A172 (cell line): ENCODE measurements at places on chromosomes 2 and 18.

GRCh38 chr18:40673150-40673549 is 1281.9 kb upstream of the PIK3C3 start:
- no peak for DNase-seq

- DNase-seq: no peak
These were observed 19.1 kb upstream of the CYTIP start for GRCh38 chr2:157463002-157463401.

DNA sequence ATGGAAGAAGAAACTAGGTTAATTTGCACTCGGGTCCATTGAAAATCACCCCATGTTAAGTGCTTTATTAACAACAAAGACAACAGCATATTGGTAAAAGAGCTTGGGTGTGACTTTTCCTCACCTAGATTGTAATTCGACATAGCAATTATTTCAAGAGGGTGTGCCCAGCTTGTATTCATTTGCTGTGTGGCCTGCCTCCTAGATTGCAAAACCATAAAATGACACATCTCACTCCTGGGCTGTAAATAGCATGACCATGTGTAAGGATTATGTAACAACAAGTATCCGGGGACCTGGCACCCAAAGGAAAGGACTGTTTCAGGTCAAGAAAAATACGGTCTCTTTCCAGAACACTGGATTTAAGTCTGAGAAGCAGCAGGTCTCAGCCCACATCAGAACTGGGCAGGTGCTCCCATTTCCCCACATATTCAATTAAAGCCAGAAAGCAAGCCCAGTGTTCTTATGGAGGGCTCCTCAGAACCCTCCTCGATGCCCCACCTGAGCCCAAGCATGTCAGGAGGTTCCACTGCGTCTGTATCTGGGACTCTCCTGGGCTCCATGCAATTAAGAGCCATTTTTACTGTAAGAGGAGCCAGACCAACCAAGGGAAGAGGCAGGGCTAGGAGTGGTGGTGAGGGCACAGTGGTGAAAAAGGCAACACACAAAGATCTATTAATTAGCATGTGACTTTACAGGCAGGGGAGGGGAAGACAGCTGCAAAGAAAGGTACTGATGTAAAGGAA is 39.2 kb downstream of the MREG start:
- DNase-seq: peak; percentile 27

GRCh38 chr2:10447300-10447894 is 730 bp downstream of the ODC1 start:
- DNase-seq: peak; percentile 40

DNA sequence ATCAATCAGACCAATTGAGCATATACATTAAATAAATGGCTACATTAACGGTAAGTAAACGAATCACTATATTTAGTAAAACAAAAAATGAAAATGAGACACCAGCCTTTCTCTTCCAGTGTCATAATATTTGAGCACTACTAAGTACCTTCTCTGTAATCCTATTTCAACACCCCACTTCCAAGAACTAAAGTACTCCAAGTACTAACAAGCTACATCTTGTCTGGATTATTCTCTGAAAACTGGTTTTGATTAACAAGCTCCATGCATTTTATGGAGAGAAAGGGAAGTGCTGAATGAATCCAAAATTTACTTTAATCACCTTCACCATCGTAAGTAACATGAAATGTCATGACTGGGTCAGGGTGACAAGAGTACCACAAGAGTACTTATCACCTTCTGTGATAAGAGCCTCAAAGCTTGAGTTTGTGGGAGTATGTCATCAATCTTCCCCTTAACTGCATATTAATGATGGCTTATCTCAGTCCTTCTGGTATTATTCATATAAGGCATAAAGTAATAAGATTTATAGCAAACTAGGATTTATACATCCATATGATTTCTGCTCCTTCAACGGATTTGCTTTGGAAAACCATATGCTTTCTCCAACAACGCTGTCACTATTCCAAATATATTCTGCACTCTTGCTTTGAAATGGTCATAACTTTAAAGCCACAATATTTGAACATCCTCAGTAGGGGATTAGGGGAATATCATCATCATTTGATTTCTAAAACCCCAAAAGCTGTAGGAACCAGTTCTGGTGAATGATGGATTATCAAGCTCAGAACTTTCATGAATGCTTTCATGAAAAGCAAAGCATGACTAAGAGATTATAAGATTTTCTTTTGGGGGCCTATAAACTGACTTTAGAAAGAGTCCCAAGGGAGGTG is 127.0 kb downstream of the ANTXR1 start:
- no peak for DNase-seq

- no peak for DNase-seq
These were observed 5.5 kb downstream of the SYT4 start for GRCh38 chr18:43271593-43272432.

DNA sequence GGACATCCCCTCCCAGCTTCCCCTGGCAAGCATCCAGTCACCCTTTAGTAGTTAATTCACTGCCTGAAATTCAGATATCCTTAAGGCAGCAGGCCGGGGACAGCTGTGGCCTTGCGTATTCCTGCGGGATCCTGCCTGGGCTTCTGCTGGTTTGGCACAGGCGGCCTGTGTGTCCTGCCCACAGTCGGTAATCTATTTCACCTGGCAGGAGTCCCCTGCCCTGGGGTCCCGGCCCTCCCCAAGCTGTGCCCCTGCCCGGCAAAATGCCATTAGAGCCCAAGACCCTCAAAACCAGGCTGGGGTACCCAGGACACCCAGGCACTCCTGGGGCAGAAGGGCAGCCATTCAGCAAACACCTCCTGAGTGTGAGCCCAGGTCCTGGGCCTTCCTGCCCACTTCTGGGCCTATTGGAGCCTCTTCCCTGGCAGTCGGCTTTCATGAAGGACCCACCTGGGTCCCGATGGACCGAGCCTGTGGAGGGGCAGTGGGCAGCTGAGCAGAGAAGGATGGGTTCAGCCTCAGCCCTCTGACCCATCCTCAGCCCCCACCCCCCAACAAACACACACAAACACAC is 11.6 kb downstream of the CROCC2 start:
- DNase-seq: no peak

- no peak for DNase-seq
These were observed 225.8 kb downstream of the NAPG start for GRCh38 chr18:10751653-10752052.

DNA sequence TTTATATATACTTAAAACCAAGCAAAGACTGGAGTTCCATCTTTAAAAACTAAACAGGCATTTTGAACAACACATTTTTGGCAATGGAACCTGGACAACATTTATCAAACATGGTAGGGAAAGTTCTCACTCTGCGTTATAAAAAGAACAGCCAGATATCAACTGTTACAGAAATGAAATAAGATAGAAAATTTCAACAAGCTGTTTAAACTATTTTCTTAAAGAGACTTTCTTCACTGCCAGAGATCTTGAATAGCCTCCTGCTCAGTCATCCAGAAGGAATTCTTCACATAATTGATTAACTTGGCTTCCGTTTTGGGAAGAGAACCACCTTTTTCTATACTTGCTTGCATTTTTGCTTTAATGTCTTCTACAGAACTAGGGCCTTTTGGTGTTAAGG is 166.0 kb upstream of the PIK3C3 start:
- no peak for DNase-seq

DNA sequence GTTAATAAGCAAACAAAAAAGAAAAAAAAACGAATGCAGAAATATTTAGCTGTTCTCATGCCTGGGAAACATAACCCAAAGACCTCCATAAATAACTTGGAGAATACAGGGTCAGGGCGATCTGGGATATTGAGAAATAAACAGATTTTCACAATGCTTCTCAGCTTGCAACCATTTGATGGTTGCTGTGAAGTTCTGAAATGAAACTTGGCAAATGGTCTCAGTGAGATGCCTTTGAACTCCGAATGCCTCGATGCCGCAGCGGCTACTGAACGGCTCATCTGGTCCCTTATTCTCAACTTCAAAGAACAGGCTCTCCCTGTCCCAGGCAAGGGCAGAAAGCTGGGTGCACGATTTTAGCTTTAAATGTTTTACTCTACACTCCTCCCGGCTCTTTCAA is 78.1 kb downstream of the ZNF516 start:
- DNase-seq: no peak

DNA sequence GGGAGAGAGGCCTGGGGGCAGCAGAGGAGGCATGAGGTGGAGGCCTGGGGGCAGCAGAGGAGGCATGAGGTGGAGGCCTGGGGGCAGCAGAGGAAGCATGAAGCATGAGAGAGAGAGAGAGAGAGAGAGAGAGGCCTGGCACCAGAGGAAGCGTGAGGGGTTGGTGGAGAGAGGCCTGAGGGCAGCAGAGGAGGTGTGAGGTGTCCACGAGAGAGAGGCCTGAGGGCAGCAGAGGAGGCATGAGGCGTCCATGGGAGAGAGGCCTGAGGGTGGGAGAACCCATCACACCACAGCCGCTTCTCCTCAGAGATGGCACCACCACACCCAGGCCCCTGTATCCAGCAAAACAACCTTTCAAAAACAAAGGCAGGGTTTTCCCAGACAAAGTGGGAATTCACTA is 55.7 kb upstream of the KCNG2 start:
- DNase-seq: no peak
